Brain pericyte (primary cell): ENCODE measurements at places on chromosomes 5 and 9.

DNA sequence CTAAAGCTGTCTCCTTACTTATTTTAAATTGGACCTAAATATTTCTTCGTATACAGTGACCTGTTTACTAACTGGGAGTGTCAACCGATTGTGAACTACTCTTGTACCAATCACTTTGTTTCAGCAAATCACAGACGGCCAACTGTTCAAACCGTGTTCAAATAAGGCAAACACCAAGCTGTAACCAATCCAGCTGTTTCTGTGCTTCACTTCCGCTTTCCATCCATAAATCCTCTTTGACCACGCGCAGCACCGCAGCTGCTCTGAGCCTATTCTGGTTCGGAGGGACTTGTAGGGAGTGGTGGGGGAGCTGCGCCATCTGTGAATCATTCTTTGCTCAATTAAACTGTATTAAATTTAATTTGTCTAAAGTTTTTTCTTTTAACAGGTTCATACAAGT lies 4.8 kb upstream of the FAM240B start:
- DNase-seq: no peak

DNA sequence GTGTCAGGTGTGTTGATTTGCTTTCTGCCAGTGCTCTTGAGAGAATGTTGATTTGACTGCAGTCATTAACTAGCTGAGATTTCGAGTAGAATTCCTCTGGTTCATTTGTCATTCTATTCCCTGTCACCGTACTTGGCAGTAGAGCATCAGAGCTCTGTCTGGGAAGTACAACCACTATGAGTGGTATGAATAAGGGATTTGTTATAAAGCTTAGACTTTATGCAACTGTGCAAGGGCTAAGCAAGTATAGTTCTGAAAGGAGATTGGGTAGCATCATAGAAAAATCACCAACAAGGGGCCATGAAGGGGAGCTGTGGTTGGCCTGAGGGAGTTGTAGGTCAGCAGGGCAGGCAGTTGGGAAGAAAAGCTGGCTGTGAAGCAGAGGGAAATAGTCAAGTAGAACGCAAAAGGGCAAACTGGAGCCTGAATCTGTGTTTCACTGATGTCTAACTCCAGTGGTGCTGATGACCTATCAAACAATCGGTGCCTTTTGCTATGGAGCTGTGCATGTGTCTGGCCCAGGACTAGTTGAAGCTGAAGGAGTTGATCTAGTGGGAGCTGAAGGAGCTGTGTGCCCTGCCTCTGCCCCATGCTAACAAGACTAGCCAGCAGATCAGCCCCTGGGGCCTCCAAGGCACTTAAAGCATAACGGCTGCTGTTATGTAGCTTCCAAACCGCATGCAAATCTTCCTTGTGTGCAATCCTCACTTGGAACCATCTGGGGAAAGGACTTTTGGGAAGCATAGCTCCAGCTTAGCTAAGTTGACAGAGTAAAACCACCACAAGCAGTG lies 110.0 kb downstream of the SLC28A3 start:
- no peak for DNase-seq

GRCh38 chr9:16623989-16624743 lies 246.3 kb downstream of the BNC2 start:
- no peak for DNase-seq

- no peak for DNase-seq
These were observed 5.7 kb downstream of the EDIL3 start for GRCh38 chr5:84378961-84379360.

DNA sequence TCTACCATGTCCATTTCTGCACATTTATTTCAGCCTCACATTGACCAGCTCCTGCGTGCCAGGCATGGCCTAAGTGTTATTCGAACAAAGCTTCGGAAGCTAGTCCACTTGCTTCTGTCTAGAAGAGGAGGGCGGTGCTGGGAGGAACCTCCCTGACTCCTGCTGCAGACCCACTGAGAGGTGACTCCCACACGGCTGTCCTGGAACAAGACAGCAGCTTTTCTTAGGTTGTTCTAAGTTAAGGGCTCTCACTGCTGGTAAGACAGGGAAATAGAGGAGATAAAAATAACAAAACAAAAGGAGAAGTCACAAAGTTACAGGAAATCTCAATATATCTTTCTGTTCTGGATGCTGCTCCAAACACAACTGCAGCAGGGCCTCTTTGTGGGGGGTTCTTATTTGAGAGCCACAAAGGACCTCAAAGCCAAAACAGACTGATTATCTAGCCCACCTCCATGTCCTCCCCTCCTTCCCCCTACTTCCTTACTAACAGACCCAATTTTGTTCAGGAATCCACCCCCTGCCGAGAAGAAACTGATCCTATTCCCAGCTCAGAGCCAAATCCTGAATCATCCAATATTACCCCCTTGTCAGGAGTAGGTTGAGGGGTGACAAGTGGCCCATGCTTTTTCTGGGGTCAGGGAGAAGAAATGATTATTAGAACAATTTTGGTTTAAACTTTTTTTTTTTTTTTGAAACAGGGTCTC lies 28.4 kb upstream of the KCNIP1 start:
- no peak for DNase-seq

GRCh38 chr5:149355688-149356087 lies 2.2 kb upstream of the PCYOX1L start:
- no peak for DNase-seq

GRCh38 chr9:21392270-21392669 lies 7.1 kb upstream of the IFNA2 start:
- no peak for DNase-seq

DNA sequence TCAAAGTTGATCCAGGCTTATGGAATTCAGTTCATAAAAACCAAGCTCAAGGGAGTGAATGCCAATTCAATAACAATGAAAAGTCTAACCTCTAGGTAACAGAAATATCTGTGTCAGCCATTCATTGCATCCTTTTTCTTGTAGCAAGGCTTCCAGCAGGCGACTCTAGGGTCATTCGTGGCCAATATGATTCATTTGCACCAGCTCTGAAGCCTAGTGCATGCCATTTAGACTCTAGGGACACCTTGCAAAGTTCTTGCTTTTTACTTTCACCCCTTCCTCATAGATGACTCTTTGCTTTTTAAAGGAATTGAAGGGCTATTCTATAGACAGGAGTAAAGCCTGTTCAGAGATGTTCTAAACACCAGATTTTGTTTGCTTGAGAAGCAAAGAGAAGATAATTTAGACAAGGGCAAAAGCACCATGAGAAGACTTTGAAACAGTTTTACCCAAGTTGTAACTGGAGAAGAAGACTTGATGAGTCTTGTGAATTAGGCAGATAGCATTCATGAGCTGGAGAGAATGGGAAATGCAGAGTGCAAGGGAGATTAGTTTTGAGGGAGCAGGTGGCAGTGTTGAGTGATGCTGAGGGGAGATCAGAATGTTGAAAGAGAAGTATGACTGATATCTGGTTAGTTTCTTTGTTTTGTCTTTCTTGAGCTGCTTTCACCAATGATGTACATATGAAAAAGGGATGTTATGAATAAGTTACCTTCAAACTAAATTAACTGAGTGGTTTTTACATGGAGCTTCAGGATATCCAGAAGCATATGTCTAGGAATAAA lies 94.5 kb downstream of the F2RL2 start:
- DNase-seq: no peak

DNA sequence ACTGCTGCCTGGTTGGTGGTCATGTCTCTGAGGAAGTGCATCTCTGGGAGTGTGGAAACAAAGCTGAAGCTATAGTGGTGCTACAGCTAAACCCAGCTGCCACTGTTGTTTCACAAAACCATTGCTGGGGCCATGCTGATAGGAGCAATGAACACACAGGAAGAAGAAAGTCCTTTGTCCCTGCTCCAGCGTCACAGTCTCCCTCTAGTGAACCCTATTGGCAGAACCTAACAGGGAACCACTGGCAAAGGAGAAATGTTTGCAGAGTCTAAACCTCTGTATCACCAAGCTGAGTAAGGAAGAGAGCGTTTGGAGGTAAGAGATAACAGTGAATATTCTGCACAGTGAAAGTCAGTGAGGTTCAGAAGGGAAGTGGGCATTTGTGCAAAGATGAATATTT lies 244.0 kb downstream of the YTHDC2 start:
- DNase-seq: no peak

DNA sequence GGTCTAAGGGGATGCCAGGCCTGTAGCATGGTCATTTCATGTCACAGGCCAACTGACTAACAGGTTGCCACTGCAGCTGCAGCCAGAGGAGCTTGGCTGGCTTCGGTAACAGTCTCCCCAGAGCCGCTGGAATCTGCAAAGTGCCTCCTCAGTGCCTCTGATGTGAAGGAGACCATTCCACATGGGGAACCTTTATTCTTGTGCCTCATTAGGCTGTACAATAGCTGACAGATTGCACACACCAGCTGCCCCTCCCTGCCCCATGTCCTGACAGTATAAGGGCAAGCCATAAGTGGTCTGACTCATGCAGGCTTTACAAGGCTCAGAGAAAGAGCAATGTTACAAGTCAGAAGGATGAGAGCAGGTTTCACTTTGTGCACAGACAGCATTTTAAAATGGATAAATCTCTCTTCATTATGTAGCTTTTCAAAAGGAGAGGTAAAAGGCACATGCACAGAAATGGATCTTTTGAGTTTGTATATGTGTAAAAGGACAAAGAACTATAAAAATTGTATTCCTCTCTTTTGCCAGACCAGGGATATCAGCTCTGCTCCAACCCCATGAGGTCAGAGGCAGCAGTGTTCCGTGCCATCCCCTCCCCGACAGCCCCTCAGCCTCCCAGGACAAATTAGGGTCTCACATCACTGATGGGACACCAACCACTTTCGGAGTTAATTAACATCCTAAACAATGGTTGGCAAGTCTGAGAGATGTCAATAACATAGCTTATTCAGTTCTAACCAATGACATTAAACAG lies 467.8 kb downstream of the TMEM232 start:
- DNase-seq: no peak

DNA sequence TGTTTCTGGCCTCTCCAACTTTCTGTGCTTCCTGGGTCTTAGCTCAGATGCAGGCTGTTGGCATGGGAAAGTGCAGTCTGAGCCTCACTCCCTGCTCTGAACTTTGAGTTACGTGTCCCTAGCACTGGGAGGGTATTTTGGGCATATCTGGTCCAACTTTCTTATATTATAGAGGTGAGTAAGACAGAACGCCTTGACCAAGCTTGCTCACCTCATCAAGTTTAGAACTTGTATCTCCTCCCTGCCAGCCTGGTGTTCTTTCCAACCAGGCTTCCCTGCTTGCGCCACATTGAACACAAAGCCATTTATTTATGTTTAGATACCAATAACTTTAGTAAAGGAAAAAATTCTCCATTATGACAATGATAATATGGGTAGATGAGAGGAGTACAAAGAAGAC lies 33.2 kb downstream of the TNC start:
- DNase-seq: no peak
